Inflammatory macrophage treated with lipopolysaccharide for 4 hours (primary cell): ENCODE measurements at places on chromosomes 3 and 15.
A peak's percentile ranks its signal among the peaks of the same experiment; 100 is the strongest.

GRCh38 chr3:155675094-155675493 is 69.8 kb downstream of the PLCH1 start:
- no peak for DNase-seq

DNA sequence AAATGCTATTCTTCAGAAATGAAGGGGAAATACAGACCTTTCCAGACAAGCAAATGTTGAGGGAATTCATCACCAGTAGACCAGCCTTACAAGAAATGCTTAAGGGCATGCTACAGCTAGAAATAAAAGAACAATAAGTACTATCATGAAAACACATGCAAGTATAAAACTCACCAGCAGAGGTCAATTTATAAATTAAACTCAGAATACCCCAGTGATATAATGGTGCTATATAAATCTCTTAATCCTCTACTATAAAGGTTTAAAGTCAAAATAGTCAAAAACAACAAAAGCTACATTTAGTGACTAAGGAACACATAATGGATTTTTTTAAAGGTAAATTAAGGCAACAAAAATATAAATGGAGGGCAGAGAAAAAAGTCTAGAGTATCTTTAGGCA is 142.5 kb downstream of the CPNE4 start:
- no peak for DNase-seq

DNA sequence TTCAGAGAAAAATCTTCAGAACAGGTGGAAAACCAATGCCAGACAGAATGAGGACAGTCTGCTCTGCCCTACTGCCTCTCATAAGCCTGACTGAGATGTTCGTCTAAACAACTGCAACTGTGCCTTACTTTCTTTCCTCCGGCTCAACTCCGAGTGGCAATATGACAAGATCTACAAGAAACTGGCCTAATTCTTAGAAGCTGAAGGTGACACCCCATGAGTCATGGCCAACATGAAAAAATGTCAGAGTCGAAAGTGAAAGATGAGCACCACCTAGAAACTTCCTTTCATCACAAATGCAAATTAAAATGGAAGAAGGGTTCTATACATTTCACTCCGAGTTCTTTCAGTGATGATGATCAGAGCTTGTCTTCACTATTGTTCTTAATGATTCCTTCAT is 12.9 kb downstream of the PCYT1A start:
- peak; percentile 79 for DNase-seq

DNA sequence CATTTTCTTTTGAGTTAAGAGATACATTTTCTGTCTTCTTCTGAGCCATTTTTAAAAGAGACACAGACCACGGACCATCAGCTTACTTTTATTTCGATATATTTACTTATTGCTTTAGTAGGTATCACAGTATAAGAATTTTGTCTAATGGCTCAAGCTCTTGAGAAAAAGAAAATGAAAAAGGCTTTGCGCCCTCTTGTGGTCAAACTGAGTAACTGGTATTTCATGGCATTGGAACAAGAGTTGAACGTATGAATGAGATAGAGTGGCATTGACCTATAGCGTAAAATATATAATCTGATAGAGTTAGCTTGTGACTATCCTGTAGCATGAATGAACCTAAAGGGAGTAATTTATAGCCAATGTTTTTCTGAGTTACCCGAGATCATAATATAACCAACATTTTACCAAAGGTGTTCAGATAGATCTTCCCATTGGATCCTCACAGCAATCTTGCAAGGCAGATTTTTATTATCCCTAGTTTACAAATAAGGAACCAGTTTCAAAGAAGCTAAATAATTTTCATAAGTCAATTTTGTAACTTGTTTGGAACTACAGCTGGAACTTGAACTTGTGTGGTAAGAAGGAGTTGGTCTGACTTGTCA is 154.6 kb downstream of the POLR2M start:
- DNase-seq: peak; percentile 55

DNA sequence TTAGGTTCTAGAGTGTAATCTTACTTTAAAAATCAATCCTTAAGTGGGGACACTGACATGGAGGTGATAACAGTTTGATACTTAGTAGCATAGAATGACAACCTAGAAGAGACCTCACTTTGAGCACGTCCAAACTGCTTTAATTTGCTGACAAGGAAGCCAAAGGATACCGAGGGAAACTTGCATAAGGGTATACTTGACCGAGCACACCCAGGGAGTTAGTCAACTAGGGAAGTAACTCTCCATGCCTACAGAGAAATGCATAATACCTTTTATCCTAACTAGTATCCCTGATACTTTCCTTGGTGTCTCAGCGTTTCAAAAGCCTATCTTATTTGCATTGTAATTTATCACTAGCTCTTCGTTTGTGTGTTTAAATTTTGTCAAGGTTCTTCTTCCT is 5.5 kb upstream of the TPRG1 start:
- DNase-seq: no peak

GRCh38 chr3:36489679-36490425 is 109.5 kb downstream of the STAC start:
- DNase-seq: no peak

DNA sequence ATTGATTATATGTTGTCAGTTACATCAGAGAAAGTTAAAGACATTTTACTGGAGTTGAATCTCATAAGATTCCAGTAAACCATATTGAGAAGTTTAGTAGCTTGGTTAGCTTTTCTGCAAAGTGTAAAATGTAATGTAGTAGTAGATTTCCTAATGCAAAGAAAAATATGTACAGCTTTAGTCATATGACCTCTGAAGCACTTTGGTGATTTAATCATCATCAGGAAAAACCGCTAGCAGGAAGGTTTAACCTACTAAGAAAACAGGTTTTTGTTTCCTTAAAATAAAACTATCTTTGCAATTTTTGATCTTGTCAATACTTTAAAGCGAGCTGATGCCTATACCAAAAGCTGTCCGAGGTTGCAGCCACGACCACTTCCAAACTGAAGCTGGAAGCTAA is 364.6 kb upstream of the ZNF385D start:
- no peak for DNase-seq

GRCh38 chr3:74287557-74287956 is 326.9 kb downstream of the CNTN3 start:
- DNase-seq: no peak

GRCh38 chr15:34318277-34319079 is 19.1 kb downstream of the SLC12A6 start:
- DNase-seq: peak; percentile 71

- DNase-seq: peak; percentile 15
Observed at GRCh38 chr3:67683522-67683921, 29.1 kb upstream of the SUCLG2 start.

DNA sequence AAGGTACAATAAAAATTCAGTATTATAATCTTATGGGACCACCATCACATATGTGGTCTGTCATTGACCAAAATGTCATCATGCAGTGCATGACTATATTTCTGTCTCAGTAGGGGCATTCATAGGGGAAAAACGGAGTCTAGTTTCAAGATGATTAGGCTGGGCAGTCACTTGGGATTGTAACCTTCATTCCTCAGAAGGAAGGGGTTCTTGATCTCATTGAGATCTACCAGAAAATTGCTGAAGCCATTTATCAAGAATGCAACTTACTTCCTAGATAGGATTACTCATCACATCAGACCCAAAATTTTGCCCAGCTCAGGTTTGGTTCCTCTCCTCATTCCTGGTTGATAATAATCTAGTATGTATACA is 37.3 kb downstream of the BTD start:
- no peak for DNase-seq

DNA sequence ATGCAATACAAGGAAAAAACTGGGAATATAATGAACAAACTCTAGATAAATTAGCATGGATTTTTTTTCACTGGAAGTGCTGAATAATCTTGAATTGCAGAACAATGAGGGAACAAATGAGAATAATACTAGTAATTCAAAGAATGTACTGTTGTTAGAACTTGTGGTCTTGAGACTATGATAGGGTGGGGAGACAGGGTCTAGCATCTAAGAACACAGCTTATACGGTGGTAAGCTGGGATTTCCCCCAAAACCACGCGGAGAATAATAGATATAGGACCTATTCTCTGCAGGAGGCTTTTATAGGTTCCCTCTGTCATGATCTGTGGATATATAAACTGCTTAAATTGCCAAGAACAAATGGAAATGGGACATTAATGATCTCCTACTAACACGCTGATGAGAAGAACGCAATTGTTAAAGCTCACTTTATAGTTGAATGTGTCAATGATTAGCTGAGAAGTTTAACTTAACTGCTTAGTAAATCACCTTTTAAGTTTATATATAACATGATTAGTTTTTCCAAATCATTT is 692.3 kb downstream of the ZPLD1 start:
- DNase-seq: no peak

DNA sequence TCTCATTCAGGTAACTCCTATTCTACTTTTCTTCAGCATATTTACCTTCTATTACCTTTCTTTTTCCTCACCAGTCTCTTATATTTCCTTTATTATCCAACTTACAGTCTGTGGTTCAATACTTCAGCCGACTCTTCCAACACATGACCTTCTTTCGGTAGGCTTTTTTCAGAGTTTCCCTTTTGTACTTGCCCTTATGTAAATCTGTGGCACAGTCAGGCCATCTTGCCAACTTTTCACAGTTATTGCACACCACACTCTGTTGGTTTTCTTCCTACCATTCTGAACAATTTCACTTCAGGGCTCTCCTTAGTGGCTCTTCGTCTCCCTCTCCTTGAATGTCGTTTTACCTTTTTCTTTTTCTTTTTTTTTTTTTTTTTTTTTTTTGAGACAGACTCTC is 427.8 kb downstream of the LPP start:
- peak; percentile 87 for DNase-seq

GRCh38 chr3:143633816-143634215 is 214.5 kb downstream of the SLC9A9 start:
- DNase-seq: no peak

GRCh38 chr15:80996247-80996646 is 4.5 kb upstream of the TLNRD1 start:
- DNase-seq: peak; percentile 42

DNA sequence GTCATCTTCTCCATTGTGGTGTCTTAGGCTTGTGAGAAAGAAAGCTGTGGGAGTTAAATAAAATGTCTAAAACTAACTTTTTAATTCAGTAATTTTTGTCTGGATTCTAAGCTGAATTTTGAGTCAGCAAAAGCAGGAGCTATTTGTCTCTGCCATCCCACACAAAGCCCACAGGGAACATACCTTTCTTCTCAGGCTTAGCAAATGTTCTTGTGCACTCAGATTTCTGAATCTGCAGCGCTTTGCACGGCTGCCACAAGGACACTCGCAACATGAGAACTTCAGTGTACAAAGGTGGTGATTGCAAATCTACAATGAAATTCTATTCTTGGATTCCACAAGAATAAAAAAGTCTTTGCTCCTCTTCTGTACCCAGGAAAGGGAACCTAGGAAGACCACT is 88.2 kb upstream of the RNF7 start:
- DNase-seq: no peak

GRCh38 chr3:62371720-62372591 is 1.4 kb downstream of the FEZF2 start:
- no peak for DNase-seq

GRCh38 chr15:45169608-45170480 is 17.9 kb downstream of the SHF start:
- no peak for DNase-seq

DNA sequence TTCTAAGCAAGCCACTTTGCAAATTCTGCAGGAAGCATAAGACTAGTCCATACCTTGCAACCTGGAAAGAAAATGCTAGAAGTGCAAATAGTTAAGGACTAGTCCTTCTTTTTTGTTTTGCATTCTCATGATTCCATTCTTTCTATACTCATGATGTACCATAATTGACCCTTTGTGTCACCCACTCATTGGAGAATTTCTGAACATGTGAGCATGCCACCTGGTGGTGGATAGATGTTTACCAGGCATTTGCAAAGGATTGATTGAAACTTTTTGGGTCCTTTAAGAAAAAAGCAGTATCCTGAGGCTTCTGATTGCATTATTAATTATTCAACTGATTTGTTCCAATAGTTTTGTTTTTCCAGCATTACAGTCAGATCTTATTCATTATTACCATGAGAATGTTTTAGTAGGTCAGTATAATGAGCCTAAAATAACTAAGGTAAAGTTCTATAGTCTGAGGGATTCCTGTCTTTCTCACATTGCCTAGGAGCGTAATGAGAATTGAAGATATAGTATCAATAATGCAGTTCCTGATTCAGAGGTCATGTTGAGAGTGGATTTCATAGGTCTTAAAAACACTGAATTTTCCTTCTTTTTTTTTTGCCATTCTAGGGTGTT is 20.2 kb upstream of the DIPK2A start:
- peak; percentile 55 for DNase-seq

DNA sequence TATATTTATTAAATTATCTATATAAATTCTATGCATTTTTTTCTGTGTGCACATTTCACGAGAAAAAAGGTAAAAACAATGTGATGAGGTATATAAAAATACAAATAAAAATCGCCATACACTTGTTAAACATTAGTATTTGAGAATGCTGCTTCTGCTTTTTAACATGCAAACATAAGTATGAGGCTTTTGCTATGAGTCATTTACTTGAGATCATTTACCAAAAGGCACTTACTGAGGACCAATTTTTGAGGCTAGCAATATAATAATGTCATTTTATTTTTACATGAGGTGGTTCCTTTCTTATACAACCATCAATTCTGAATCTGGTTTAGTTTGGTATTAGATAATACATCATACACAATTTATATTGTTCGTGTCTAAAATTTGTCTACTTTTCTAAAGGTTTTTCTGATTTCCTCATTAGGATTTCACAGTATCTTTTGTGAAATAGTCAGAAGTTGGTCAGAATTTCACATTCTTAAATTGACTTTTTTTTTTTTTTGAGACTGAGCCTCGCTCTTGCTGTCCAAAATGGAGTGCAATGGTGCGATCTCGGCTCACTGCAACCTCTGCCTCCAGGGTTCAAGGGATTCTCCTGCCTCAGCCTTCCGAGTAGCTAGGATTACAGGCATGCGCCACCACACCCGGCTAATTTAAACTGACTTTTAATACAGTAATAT is 25.6 kb downstream of the DCUN1D1 start:
- peak; percentile 78 for DNase-seq

DNA sequence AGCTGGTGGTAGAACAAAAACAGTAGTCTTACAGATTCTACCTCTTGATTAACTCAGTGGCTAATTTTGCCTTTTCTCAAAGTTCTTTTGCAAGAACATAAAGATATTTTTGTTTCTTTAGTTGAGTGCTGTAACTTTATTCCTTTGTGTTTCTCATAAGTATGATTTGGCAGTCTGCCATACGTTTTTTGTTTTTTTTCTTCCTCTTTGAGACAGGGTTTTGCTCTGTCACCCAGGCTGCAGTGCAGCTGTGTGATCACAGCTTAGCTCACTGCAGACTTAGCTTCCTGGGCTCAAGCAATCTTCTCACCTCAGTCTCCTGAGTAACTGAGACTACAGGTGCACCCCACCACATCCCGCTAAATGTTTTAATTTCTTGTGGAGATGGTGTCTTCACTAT is 22.4 kb downstream of the B3GNT5 start:
- peak; percentile 90 for DNase-seq
